Cerebellar nuclear complex (tissue), 1 donor: ENCODE measurements at places on chromosomes 1 and 21.

- DNase-seq = no peak
Observed at GRCh38 chr1:219159946-219160645, 13.6 kb upstream of the LYPLAL1 start.

- no peak for DNase-seq
Observed at GRCh38 chr1:110309767-110310166, 29.4 kb upstream of the RBM15 start.

- no peak for DNase-seq
Observed at GRCh38 chr1:20483833-20484518, 2.0 kb downstream of the CAMK2N1 start.

GRCh38 chr1:81369833-81370232 is 430.9 kb upstream of the ADGRL2 start:
- no peak for DNase-seq

DNA sequence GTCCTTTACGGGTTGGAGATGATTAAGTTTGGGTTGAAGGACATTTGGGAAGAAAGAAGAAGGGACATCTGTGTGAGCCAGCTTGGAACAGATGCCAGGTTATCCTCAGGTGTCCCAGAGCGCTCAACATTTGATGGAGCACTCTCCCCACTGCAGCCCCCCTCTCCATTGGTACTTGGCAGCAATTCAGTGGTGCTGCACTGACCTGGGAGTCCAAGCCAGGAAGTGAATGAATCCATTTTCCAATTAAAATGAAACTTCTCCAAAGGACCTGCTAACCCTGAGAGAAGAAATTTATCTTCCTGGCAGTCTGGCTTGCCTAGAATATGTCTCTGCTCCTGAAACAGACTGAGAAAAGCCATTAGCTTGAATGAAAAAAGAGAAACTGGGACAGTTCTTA is 67.1 kb downstream of the FGGY start:
- DNase-seq = no peak

GRCh38 chr21:36471254-36471723 is 8.6 kb downstream of the CLDN14 start:
- no peak for DNase-seq

GRCh38 chr1:180898441-180899219 is 14.1 kb upstream of the KIAA1614 start:
- DNase-seq = no peak

DNA sequence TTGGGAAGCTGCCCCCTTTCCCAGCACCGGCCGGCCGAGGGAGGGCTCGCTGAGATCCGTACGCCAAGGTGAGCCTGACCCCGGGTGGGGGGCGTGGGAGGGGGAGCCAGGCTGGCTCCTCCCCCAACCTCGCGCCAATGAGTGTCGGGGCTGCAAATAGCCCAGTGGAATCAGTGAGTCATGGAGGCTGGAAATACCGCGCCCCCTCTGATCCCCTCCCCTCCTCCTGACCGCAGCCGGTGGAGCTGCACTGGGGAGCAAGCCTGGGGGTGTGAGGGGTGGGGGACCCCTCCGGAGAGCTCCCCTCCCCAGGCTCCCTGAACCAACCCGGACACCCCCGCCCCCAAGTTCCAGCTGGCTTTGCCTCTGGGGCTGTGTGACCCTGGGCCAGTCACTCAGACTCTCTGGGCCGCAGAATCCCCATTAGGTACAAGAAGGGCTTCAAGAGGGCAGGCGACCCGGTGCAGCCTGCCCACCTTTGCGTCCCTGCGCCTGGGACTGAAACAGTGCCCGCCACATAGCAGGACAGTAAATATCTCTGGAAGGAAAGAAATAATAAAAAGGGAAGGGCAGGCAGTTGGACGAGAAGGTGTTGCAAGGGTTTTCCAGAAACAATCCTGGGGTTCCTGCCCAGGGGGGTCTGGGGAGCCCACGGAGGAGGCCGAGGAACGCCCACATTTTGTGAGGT is 4.5 kb downstream of the HSPB7 start:
- no peak for DNase-seq

DNA sequence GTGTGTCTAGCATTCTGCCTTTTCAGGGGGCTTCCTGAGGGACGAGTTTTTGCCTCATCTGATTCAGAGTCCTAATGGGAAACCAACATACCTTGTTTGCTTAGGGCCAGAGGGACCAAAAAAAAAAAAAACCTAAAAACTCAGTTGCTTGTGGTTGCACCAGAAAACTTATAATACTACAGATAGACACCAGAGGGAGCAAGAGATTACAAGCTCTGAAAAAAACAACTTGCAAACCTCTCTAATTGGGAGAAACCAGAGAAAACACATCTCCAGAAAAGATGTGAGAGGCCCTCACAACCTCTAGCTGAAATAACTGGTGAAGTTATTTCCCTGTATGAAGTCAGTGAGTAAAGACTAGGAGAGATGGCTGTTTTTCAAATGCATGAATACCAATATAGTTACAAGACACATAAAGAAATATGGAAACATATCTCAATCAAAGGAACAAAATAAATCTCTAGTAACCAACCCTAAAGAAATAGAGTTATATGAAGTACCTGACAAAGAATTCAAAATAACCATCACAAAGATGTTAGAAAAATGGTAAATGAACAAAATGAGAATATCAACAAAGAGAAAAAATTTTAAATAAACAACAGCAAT is 233.7 kb upstream of the NFIA start:
- DNase-seq = no peak

GRCh38 chr1:181514298-181515290 is 31.3 kb downstream of the CACNA1E start:
- no peak for DNase-seq
